Activated CD4-positive, alpha-beta T cell treated with anti-CD3 and anti-CD28 coated beads, Interleukin-2, amount 50 U/mL, for 4 hours (primary cell): ENCODE measurements at places on chromosomes 6 and 20.

DNA sequence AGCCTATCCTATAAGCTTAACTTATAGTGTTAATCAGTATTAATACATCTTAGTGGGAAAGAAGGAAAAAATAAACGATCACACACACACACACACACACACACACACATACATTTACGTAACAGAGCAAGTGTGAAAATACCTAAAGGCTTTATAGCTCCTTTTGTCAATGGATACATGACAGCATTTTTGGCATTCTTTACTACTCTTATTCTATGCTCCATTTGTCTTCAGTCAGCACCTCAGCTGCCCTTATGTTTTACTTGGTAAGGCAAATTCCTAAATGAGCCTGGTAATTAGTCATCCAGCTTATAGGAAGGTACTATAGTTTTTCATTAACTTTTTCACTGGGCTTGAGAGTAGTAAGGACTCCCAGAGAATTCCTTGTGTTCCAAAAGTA is 25.1 kb upstream of the SLC17A3 start:
- no peak for DNase-seq

DNA sequence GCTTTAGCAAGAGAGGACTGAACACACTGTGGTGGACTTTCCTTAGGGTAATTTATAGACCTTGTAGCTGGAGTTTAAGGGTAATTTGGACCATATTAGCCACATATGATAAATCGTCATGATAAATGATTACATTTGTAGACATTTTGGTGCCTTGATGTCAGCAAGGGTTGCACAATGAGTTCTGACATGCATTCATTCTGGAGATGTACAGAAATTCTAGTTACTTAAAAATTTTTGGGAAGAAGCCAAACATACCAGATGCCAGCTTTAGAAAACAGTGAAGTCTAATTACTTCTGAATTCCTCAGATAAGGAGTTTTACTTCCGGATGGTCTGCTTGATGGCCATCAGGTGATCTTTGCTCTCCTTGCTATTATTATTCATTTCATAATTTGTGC is 653.1 kb downstream of the TBC1D32 start:
- no peak for DNase-seq

GRCh38 chr6:150380256-150380655 is 11.4 kb downstream of the IYD start:
- no peak for DNase-seq

DNA sequence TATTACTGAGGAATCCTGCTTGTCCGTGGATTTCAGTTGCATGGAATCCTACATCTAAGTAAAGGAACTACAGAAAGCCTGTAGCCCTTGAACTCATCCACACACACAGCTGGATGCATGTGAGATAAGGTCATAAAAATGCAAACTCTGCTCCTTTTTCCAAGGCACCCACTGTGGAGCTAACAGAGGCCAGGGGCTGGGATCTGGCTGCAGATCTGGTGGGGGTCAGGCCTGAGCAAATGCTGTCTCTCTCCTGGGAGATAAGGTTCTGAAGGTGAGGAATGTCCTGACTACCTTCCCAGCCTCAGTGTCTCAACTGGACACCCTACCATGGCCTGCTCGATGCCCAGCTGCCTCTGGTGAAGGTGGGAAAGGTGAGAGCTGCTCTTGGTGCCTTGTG is 321.5 kb downstream of the LRFN2 start:
- DNase-seq = no peak

DNA sequence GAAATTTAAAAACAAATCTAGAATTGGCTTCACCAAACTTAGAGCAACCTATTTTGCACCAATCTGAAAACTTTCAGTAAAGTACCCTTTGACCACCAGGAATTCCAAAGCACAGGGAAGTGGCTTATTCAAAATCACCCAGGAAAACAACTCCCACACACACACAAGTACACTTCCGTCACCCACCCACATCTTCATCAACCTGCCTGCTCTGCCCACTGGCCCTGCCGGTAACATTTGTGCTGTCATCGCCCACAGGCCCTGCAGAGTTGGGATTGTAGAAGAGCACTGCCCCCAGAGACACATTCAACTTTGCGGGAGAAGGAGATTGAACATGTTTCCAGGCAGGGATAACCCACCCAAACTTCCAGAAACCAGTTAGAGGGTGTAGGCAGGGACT is 19.3 kb upstream of the SCML4 start:
- peak; percentile 27 for DNase-seq

DNA sequence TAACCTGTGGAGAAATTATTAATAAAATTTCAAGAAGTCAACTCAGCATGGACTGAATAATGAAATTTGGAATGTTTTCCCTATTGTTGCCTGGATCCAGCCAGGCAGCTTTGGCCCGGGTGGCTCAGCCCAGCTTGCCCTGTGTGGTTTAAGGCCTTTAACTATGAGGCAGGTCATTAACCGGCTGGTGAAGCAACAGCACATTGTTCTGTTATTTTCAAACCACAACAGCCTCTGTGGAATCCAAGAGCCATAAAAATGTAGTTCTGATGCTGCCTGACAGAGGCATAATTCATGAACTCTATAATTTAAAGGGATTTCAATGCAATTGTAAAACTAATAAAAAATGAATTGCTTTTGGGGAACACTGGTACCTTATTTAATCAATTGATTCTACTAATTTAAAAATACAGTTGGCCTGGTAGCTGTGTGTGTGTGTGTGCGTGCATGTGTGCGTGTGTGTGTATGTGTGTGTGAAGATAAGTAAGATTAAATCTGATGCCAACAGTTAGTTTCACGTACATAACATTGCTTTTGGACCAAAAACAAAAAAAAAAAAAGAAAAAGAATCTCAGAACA is 117.7 kb downstream of the RPS12 start:
- no peak for DNase-seq

GRCh38 chr6:12401200-12401599 is 111.0 kb downstream of the EDN1 start:
- no peak for DNase-seq

DNA sequence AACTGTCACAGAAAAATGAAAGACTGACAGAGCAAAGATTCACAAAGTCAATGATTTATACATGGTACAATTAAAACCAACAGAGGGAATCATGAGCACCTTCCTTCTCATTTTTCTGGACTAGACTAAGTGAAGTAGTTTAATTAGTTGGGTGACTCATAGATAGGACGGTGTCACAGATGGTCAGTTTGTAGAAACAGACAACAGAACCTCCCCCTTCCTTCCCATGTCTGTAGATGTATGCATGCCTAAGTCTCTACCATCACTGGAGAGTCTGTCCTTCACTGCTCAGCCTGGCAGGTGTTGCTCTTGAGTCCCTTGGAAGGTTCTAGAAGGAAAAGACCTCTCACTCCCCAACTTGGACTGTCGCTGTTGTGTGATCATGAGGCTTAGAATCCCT is 75.4 kb upstream of the EEF1E1 start:
- DNase-seq = no peak

DNA sequence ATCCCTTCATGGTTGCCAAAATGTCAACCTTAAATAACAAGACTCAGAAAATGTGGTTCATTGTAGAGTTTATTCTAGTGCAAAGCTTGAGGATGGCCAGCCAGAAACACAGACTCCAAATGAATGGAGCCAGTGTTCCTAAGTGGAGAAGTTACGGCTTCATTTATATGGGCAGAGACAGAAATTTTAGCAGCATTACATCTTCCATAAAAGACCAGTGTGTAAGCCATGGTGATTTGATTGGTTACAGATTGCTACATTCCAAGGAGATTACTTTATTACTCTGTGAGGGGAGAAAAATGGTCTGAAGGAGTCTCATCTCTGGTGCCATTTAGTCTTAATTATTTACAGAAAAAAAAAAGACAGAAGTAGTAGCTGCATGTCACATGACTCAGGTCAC is 97.8 kb downstream of the OTOR start:
- no peak for DNase-seq

DNA sequence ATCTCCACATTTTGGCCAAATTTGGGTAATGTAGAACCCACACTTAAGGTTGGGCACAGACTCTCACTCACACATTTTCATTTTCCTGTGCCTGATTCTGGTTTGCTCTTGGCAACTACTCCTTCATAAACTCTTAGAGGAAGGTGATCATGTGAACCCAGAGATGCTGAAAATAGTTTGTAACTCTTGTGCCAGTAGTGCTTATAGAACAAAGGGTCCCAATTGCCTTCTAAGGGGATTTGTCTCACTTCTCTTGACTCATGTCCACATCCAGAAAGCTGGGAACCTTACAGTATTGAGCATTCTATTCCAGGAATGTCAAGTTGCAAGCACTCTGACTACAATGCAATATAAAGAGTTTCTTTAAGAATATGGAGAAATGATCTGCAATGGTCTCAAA is 62.0 kb upstream of the TASP1 start:
- no peak for DNase-seq

GRCh38 chr20:62149532-62150309 is 6.2 kb downstream of the SS18L1 start:
- DNase-seq = no peak

GRCh38 chr20:8744228-8744844 is 324.6 kb upstream of the PLCB4 start:
- no peak for DNase-seq

DNA sequence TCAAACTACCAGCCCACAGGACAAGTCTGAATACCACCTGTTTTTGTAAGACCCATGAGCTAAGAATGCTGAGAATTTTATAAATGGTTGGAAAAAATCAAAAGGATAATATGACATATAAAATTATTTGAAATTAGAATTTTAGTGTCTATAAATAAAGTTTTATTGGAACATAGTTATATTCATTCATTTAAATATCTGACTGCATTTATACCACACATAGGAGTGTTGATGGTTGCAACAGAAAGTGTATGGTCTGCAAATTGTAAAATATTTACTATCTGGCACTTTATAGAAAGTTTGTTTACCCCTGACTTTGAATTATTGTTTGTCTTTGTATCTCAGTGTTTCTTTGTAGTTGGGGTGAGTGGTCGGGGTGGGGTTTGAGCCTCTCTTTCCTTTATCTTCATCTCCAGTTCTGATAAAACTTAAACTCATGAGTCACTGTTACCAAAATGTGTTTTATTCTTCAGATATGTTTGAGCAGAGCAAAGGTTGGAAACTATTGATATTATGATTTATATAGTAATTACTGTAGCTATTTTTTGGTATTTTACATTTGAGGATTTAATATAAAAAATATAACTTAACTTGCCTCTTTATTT is 55.5 kb downstream of the CD2AP start:
- DNase-seq = no peak

DNA sequence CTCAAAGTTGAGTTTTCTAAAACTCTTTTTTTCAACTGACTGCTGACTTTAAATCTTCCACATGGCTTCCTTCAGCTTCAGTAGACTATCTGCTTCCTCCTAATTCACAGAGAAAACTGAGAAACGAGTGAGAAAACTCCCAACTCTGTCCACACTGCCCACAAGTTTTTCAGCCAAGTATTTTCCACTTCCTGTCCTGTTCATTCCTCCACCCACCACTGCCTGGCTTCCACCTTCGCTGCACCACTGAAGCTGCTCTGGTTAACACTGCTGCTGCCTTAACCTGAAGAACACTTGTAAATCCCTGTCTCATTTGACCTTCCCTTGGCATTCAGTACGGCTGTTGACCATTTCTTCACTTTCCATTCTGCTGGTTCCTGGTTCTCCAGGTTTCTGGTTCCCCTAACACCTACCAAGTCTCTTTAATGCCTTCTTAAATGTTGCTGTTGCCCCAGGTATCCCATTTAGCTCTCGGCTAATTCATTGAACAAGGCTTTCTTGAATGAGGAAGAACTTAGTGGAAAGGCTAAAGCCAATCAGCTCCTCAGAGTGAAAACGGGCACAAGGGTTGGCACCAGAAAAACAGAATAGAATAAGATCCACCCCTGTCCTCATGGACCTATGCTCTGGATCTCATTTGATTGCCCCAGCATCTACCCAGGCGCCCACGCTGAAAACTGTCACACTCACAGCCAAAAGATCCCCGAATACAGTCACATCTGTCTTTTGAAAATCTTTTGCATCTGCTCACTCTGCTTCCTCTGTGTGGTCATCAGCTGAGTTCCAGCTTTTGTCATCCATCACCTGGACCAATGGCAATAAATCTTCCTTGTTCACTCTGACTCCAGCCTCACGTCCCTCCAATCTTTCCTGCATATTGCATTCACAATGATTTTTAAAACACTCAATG is 104.4 kb upstream of the TAB2 start:
- DNase-seq = no peak

DNA sequence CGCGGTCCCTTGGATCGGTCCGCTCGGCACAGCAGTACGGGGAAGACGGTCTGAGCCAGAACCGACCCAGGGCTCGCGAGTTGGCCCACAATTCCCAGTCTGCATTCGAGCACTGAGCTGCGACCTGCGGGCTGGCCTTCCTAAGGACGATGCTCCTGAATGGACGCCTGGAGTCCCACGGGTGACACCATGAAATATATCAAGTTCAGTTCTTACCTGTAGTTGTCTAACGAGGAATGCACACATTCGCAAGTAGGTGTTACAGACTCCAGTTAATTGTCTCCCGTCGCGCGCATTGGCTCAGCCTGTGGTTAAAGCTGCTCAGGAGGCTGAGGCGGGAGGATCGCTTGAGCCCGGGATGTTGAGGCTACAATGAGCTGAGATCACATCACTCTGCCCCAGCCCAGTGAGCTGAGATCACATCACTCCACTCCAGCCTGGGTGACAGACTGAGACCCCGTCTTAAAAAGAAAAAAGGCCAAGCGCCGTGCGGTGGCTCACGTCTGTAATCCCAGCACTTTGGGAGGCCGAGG is 802 bp downstream of the PEX7 start:
- no peak for DNase-seq

DNA sequence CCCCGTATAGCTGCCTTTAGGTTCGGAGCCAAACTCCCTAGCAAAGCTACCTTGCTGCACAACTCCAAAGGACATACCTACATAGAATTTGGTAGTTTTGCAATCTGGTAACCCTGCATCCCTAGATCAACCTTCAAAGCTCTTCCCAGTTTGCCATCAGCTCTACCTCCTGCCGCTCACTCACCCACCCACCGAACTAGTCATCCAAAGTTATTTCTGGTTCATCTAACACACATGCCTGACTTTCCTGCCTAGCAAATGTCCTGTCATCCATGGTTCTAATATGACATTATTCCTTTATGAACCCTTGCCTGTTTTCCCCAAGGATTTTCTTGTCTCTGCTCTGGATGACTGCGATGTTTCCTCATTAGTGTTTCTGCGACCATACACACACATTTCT is 21.6 kb downstream of the SPAG4 start:
- DNase-seq = no peak

DNA sequence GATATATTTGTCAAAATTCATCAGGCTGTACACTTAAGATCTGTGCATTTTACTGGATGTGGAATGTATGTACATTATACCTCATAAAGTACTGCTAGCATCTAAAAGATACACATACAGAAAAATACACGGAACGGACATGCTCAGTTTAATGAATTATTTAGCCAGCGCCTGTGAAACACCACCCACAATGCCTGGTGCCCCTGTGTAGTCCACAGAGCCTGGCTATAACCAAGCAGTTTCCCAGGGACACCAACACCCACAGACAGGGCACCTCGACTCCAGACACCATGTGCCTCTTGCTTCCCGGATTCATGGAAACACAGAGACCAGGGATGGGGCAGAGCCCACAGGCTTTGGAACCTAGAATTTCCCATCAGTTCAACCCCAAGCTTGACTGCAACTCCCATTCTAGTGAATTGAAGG is 17.4 kb upstream of the ARMC12 start:
- no peak for DNase-seq
